ENCODE measurements at places on chromosomes 3 and 15. TPM values are rescaled to one million over a fixed set of nuclear protein-coding genes. Genes with fewer than 3 reads are reported as not detected.
A peak's percentile ranks its signal among the peaks of the same experiment; 100 is the strongest.

Gene MCTP2
- total RNA-seq = 3.7 TPM

GRCh38 chr3:39137435-39137936 lies 15.9 kb downstream of the CSRNP1 start:
- DNase-seq = no peak

DNA sequence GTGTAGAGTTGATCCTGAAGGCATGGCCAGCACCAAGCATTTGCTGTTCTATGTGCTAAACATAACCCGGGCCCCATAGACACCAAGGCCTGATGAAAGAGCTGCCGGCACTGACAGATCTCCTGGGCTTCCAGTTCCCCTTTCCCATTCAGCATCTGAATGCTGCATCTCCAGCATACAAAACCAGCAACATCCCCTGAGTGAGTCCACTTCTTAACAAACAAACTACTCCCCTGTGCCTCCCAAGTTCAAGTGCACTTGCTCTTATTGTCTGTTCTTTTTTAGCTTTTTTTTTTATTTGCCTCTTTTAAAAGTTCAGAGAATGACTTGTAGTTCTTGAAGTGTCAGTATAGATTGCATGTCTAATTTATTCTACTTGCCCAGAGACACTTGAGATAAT lies 156.0 kb downstream of the EDEM1 start:
- DNase-seq = no peak

GRCh38 chr3:32399030-32399620 lies 7.5 kb downstream of the CMTM7 start:
- DNase-seq = peak; percentile 28

DNA sequence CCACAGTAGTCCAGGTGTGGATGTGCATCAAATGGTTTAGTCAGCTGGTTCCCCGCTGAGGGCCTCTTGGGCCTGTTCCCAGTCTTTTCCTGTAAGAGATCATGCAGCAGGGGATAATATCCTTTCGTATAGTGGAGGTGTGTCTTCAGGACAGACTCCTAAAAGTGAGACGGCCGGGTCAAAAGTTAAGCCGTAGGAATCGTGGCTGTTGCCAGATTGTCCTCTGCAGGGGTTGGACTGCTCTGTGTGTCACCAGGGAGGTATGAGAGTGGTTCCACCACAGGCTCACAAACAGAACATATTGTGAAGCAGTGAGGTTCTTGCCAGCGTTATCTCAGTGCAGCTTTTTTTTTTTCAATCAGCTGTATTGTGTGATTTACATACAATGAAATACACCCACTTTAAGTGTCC lies 95.0 kb downstream of the VGLL4 start:
- peak; percentile 76 for DNase-seq

Measured in Daoy (cell line).